ENCODE measurements at places on chromosomes 7 and 10.
A peak's percentile ranks its signal among the peaks of the same experiment; 100 is the strongest.

DNA sequence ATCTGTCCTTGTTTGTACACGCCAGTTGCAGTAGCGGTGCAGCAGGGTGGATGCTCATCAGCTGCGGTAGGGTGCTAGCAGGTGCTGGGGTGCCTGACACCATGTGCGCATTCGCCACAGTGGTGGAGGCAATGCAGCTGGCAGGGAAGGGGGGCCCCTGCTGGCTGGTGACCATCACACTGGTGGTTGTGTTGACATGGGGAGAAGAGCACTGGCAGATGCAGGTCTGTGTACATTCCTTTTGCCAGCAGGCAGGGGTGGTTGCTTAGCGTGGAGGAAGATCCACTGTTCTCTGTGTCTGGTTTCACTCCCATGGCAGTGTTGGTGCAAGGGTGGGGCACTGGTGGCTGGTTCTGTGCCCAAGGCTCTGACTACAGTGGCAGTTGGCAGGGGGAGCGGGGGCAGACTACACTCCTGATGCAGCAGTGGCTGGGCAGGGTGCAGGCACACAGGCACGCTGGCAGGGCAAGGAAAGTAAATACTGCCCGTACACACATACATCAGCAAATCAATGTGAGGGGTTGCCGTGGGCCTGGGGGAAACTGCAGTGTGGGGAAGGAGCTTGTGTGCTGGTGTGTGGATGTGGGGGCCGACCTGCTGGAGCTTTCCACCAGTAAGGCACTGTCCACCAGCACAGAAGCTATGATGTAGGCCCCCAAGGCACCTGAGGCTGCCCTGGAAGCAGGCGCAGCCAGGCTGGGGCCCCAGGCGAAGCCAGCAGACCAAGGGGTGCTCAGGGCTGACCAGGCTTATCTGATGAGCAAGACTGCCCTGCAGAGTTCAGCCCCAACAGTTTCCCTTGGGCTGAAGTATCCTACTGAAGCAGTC, 87.2 kb upstream of the UNC5B start:
- DNase-seq: no peak

GRCh38 chr7:270351-270983, 19.5 kb upstream of the FOXL3 start:
- no peak for DNase-seq

- DNase-seq: no peak
These were observed 47.4 kb downstream of the ALOX5 start for GRCh38 chr10:45421221-45422097.

DNA sequence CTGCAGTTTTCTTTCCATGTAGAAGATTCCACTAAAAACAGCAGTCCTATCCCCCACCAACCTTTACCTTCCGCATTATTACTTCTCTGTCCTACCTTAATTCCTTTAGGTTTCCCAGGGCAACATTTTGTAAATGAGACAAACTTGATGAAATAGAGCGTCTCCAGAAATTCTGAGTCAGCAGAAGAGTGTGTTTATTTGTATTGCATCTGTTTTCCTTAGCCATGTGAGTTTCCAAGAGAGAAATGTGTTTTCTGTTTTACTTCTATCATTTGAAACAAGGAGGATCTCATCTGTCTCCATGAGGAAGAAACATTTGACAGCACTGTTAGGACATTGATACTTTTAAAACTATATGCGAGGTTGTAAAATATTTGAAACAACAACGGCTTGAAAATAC, 244.2 kb upstream of the PLXDC2 start:
- DNase-seq: no peak

DNA sequence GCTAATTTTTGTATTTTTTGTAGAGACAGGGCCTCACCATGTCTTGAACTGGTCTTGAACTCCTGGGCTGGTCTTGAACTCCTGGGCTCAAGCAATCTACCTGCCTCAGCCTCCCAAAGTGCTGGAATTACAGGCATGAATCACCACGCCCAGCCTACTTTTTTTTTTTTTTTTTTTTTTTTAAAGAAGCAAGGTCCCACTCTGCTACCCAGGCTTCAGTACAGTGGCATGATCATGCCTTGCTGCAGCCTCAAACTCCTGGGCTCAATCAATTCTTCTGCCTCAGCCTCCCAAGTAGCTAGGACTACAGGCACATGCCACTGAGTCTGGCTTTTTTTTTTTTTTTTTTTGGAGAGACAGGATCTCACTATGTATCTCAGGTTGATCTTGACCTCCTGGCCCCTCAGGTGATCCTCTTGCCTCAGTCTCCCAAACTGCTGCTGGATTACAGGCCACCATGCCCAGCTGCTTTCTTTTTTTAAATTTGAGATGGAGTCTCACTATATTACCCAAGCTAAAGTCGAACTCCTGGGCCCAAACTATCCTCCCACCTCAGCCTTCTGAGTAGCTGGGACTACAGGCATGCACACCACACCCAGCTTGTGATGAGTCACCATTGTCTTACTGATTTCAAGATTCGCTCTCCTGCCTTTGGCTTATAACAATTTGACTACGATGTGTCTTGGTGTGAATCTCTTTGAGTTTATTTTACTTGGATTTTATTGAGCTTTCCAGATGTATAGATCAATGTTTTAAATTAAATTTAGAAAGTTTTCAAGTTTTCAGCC, 9.0 kb downstream of the RPEL1 start:
- DNase-seq: no peak

GRCh38 chr7:118076564-118076963, 107.4 kb upstream of the LSM8 start:
- no peak for DNase-seq

DNA sequence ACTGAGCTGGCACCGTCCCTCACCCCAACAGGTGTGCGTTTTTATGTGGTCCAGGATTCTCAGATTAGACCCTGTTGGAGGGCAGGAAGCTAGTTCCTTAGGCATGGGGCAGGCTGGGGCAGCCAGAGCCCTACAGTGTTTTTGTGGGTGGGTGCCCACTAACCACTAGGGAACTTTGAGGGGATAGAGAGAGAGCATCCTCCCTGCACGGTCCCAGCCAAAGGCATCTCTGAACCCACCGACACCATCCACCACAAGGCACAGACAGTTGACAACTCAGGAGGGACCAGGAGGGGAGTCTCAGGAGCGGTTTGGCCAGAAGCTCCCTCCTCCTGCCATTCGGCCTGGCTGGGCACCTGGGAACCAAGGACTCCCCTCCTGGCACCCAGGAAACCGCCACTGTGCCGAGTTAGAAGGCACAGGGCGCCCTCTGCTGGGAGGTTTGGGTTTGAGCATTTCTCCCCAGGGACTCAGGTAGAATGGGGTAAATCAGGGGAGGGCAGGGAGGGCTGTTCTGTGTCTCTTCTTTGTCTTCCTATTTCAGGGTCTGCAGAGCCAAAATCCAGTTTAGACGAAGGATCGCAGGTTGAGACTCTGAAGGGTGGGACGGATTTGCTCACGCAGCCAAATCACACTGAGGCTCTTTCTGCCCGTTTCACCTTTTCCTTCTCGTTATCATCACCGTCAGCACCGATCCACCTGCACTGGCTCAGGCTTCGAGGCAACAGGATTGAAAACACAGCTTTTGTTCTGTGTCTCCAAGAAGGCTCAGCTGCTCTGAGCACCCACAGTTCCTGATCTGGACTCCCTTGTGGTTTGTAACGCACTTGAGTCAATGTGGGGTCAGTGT, 84.8 kb upstream of the COL13A1 start:
- peak; percentile 82 for DNase-seq

DNA sequence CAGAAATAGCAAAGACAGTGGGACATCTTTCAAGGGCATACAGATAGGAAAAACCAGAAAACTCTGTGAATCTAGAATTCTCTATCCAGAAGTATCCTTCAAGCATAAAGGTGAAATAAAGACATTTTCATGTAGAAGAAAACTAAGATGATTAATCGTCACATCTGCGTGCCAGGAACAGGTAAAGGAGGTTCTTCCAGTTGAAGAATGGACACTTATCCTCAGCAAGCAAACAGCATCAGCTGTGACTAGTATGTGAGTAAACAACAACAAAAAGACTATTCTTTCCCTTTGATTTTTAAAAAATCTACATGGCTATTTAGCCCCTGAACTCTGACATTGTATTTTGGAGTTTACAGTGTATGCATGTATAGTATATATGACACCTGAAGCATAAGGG, 124.9 kb downstream of the LRMDA start:
- no peak for DNase-seq

GRCh38 chr10:72006026-72006425, 41.8 kb downstream of the CHST3 start:
- no peak for DNase-seq

DNA sequence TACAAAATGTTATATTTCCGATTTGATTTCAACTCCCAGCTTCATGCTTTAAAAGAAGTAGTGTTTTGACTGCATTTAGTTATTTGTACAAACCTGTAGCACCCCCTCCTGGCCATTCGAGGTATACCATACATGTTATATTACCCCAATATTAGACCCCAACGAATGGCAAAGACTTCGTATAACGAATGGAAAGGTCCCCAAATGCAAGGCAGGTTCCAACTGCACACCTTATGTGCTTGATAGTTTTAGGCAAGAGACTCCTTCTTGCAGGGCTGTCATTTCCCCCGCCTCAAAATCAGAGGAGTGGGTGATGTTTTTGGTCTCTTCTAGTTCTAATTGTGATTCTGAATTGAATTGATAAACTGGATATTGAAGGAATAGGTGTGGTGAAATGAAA, 101.1 kb upstream of the TARP start:
- DNase-seq: no peak

DNA sequence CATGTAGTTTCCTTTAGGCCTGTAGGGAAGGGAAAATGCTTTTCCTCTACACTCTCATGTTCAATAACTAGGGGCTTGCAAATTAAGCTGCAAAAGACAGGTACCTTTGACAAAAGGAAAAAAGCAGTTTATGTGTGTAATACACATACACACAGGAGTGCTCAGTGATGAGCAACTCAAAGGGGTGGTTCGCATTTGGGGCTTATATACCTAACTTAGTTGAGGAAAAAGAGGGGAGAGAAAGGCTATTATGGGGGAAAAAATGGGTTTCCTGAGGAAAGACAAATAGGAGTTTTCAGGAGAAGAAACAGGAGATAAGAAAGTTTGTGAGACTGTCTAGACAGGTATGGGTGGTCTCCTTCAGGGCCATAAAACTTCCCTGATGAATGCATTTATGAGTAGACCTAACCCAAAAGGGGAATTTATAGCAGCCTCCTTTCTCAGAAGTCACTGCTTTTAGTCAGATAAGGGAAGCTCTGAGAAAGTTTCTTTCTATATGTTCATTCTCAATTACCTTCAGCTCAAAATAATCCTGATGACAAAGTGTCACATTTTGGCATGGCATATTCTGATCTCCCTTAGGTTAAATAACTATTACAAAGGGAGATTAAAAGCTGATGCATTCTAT, 55.2 kb upstream of the EZH2 start:
- DNase-seq: no peak

All from 8988T (cell line).